Stimulated activated CD4-positive, alpha-beta T cell treated with anti-CD3 and anti-CD28 coated beads, Interleukin-12 subunit alpha, Interleukin-12 subunit beta, amount 100 ng/mL, for 24 hours (primary cell): ENCODE measurements at places on chromosomes 16 and 17.

GRCh38 chr17:16243801-16244567 lies 27.0 kb downstream of the PIGL start:
- DNase-seq: no peak

DNA sequence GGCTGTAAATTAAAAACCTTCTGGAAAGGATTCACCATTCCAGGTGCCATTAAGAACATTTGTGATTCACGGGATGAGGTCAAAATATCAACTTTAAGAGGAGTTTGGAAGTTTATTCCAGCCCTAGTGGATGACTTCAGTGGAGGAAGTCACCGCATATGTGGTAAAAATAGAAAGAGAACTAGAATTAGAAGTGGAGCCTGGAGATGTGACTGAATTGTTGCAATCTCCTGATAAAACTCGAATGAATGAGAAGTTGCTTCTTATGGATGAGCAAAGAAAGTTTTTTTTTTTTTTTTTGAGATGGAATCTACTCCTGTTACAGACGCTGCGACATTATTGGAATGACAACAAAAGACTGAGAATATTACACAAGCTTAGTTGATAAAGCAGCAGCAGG lies 26.7 kb downstream of the CCL4 start:
- DNase-seq: no peak

GRCh38 chr16:67194260-67194659 lies 2.3 kb downstream of the E2F4 start:
- no peak for DNase-seq

DNA sequence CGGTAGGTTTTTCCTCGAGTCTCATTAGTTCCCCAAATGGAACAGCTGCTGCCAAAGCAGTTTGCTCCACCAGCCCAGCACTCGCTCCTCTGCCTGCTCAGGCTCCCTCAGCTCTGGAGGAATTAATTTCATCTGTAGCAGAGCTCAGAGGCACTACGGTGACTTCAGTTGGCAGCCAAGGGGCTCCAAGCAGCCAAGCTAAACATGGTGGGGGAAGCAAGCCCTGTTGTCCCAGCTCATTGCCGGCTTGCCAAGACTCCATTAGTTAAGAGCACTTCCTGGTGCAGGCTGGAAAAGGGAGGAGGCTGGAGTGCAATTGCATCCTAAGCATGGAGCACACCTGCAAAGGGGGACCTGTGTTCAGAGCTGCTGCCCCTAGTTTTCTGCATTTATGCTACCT lies 78.7 kb upstream of the GPRC5B start:
- DNase-seq: no peak

DNA sequence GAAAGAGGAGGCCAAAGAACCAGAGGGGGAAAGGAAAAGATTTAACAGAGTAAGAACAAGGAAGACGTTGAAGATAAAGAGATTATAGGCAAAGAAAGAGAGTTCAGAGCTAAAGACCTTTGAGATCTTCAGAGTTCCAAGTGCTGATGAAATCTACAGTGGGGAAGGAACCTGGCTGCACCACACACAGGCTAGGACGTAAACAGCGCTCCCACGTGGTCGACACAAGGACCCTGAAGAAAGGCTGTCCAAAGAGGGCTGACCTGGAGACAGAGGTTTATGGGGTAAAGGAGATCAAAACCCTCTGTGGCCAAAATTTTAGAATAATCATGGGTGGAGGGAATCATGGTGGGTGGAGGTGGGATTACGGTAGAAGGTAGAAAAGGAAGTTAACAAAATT lies 121.6 kb downstream of the PMP22 start:
- DNase-seq: no peak

DNA sequence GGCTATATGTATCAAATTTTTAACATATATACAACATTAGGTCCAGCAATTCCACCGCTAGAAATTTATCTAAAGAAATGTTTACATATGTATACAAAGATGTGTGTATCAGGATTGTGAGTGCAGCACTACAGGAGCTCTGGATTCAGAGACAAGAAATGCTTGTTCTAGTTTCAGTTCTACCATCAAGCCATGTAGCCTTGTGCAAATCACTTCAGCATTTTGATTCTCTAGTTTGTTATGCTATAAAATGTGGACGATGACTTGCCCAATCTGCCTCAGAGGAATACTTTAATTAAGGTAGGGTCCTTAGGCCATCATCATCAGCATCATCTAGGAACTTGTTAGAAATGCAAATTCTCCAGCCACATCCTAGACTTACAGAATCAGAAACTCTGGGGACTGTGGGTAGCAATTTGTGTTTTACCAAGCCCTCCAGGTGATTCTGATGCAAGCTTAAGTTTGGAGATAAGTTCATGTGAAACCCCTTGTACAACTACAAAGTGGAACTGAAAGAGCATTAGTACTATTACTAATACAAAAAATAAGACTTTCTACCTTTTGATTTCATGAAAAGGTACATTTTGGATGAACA lies 131.2 kb upstream of the CORO6 start:
- DNase-seq: no peak

- DNase-seq: no peak
These were observed 15.9 kb downstream of the GRB7 start for GRCh38 chr17:39753514-39754160.

- DNase-seq: no peak
These were observed 22.1 kb upstream of the IL17C start for GRCh38 chr16:88616320-88616719.

DNA sequence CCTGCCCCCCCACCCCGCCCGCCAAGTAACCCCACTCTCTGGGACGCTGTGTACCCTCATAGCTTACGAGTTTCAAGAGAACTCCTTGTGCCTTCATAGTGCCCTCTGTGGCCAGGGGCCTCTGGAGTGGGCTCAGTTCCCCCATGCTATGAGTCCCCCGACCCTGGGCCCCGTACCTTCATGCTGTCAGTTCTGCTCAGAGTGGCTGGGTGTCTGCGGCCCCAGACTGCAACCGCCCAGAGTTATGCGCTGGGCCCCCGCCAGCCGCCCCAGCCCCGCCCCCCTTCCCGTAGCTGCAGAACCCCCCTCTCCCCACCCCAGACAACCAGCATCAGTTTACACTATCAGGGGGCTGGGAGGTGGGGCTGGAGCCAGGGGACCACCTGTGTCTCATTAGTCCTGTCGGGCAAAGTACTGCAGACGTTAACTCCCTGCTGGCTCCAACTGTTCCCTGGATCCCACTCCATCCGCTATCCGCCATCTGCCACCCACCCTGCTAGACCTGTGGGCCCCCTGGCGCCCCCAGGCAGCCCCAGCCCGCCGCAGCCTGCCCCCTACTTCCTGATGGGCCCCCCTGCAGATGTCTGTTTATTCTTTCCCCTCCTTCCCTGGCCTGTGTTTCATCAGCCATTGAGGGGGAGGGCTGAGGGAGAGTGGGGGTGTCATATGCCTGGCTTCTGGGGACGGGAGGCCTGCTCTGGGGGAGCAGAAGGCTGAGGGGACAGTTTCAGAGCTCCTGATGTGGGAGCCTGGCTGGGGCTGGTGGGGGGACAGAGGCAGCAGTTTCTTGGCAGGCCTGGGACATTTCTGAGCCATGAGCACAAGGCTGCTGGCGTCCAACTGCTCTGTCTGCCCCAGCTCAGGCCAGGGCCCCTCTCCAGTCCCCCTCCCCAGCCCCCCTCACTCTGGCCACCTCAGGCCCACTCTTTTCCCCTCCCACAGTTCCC lies at the start of gene MFAP4:
TSS of gene MFAP4 (minus strand) at position 217 of the 947 bp plus-strand sequence. CDS start at position 182, 35 bp downstream.
- DNase-seq: no peak

DNA sequence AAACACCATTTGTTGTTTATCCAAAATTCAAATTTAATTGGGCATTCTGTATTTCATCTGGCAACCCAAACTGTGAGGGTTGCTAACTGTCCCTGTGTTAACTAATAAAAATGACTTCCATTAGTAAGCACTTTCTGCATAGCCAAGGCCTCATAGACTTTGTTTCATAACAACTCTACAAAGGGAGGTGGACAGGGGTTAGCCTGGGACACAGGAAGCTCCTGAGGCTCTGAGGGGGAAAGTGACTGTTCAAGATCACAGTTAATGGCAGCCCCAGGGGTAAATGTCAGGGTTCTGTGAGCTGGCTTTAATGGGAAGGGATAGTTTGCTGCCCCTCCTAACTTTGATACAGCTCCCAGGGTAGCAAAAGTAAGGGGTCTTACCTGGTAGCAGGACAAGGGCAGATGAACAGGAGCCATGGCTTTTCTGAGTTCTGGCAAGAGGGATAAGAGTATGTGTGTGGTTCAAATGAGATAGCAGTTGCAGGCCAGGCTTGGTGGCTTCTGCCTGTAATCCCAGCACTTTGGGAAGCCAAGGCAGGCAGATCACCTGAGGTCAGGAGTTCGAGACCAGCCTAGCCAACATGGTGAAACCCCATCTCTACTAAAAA lies 2.2 kb downstream of the HEATR9 start:
- DNase-seq: no peak

DNA sequence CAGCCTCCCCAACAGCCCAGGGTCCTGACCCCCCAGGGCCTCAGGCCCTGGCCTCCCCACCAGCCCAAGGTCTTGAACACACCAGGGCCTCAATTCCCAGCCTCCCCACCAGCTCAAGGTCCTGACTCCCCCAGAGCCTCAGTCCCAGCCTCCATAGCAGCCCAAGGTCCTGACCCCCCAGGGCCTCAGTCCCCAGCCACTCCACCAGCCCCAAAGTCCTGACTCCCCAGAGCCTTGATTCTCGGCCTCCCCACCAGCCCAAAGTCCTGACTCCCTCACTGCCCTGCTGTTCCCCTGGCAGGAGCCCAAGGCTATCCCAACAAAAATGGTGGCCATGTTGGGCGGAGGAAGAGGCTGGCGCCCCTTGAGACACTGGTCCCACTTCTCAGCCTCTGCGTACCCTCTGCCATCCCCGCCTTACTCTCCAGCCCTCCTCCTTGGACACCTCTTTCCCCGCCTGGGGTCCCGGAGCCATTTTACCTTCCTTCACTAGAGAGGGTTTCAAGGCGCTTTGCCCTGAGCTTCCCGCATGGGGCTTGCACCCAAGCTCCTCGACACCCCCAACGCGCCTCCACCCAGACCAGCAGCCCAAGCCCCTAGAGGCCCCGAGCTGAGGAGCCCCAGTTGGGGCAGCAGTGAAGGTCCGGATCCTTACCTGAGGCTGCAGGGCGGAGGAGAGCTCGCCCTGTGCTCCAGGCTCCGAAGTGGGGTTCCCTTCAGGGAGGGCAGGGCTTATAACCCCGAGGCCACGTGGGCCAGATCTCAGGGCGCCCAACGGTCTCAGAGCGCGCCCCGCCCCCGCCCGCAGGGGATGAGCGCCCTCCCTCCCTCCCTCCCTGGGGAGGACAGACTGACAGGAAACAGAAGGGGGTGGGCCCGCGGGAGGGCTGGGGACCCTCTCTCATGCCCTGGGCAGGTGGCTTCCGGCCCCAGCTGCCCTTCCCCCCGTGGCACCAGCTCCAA lies 3.5 kb upstream of the TSPOAP1 start:
- DNase-seq: peak; percentile 88

- DNase-seq: no peak
These were observed 1.7 kb downstream of the ACADVL start for GRCh38 chr17:7221278-7222092.

DNA sequence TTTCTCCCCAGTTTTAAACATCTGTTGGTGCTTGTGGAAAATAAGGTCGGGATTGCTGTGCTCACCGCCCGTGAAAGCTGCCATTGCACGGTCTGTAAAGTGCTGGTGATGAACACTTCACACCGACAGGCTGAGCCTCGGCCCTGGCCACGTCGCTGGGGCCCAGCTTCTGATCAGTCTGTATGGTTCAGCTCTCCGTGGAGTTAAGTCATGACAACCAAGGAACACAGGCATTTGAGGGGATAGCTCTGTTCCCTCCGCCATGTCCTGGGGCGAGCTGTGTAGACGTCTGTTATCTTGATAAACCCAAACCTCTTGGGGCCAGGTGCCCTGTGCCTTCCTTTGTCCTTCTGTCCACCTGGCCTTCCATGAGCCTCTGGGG lies 110.6 kb downstream of the METRNL start:
- DNase-seq: no peak

GRCh38 chr17:1905190-1905913 lies 75.5 kb downstream of the RPA1 start:
- no peak for DNase-seq

- no peak for DNase-seq
These were observed 5.6 kb upstream of the SHMT1 start for GRCh38 chr17:18368946-18369345.

- DNase-seq: no peak
These were observed 205.3 kb upstream of the TNRC6C start for GRCh38 chr17:77753246-77753645.

GRCh38 chr17:36525113-36525512 lies 9.6 kb downstream of the MYO19 start:
- no peak for DNase-seq

DNA sequence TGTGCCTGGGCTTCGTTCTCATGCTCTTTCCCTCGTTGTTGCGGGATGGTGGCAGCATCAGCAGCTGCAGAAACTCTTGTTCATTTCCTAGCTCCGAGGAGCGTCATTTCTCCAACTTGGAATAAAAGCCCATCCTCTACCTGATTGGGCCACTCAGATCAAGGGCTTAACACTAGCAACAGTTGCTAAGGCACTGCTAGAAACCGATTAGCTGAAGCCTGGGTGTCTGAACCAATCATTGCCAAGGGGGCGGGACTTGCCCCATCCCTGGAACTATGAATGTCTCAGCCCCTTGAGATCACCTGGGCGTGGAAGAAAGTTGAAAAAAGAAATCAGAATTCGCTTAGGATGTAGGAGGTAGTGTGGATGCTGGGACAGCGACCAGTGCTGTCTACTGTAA lies 145.3 kb downstream of the FOXL1 start:
- DNase-seq: no peak

DNA sequence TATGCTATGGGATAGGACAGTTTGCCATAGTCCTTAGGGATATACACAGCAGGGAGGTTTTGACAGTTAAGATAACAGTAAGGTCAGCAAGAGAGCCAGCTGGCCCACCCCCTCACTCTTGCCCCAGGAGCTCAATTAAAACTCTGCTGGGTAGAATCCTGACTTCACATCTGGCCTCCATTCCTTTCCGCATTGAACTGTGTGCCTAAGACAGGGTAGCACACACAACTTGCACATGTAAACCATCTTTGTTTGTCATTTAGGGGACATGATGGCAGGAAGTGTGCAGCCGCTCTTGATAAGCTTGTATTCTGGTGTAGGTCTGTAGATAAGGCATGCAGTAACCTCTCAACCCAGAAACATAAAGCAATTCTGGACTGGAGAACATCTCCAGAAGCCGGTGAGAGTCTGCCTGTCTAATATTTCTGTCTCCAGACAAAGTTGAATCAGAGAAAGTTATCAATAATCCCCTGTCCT lies 5.2 kb downstream of the MINK1 start:
- DNase-seq: no peak
